Stimulated activated naive CD8-positive, alpha-beta T cell treated with anti-CD3 and anti-CD28 coated beads, Interleukin-15, amount 100 ng/mL, for 72 hours (primary cell): ENCODE measurements at places on chromosomes 11 and 22.

DNA sequence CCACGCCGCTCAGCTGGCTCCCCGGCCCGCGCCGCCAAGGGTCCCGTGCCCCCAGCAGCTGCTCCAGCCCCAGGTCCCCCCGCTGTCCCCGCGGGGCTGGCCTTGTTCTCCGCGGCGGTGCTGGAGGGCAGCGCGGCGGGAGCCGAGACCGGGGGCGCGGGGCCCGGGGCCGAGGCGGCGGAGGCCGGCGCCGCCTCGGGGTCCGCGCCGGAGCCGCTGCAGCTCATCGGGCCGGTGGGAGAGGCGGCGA is 128 bp downstream of the TAF10 start:
- no peak for DNase-seq

GRCh38 chr11:71238285-71238875 is 14.0 kb downstream of the SHANK2 start:
- DNase-seq: no peak

GRCh38 chr11:102842930-102843329 is 479 bp downstream of the MMP3 start:
- no peak for DNase-seq

DNA sequence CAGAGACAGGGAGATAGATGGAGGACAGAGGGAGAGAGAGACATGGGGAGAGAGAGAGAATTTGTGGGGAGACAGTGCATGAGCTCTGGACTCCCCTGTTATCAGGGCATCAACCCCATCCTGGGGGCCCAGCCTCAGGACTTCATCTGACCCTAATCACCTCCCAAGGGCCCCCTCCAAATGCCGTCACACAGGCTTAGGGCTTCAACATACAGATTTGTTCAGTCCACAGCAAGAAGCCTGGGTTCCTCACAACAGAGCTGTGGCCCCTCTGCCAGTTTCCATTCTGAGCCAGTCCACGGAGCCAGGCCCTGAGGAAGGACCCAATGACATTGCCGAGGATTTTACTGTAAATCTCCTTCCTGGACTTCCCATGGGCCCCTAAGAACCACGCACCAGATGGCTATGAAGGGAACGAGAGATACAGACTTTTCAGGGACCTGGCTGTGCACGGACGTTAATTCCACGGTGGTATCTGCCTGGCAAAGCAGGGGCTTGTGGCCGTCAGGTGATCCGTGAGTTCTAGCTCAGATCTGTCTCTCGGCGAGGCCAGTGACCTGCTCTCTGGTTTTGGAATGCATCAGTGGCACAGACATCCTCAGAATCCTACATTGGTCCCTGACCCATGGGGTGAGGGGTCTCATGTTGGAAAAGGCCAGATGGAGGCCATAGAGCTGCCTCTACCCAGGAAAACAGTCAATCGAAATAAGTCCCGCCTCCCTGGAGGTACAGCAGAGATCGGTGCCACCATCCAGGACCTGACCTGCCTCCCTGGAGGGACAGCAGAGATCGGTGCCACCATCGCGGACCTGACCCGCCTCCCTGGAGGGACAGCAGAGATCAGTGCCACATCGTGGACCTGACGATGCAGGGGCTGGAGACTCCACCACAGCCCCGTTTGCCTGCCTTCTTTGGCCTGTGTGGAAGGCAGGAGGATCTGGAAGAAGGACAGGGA is 8.7 kb upstream of the B4GALNT4 start:
- no peak for DNase-seq

GRCh38 chr11:1877211-1878136 is 14.2 kb downstream of the PRR33 start:
- DNase-seq: no peak

DNA sequence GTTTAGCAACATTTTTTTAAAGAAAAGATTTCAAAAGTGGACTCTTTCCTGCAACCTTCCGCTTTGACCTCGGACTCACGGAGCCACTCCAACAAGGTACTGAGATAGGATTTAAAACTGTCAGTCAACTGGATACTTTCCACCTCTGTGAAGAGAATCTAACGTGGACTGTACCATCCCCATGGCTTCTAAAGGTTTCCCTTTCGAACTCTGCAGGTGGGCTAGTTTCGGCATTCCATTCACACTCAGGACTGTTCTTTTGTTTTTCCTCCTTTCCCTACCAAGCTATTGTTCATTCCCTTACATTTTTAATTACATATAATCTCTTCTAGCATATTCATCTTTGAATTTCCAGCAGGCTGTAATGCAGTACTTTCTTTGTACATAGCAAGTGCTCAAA is 88.5 kb upstream of the AKIP1 start:
- no peak for DNase-seq

DNA sequence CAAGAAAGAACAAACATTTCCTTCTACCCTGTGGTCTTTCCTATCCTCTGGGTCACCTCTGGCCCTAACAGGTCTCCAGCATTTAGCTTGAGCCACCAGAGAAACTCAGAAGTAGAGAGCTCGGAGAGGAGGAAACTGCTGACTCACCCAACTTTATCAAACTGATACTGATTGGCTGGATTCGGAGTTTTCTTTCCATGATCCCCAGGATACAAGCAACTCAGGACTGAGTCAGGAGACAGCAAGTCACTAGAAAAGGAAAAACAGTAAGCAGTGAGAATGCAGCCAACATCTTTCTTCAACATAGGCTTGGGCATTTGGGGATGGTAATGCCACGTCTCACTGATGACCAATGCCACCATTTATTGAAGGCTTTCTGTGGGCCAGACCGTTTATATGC is 32.7 kb downstream of the THOC5 start:
- no peak for DNase-seq

GRCh38 chr11:104764710-104765045 is 133.6 kb downstream of the CASP12 start:
- DNase-seq: no peak

- DNase-seq: no peak
Observed at GRCh38 chr11:120658071-120658423, 146.5 kb downstream of the GRIK4 start.

- no peak for DNase-seq
Observed at GRCh38 chr11:104594228-104594958, 303.9 kb downstream of the CASP12 start.

- DNase-seq: peak; percentile 28
Observed at GRCh38 chr11:66467756-66468155, 1.1 kb downstream of the PELI3 start.

- DNase-seq: no peak
Observed at GRCh38 chr11:1970956-1971355, 23.8 kb downstream of the MRPL23 start.

DNA sequence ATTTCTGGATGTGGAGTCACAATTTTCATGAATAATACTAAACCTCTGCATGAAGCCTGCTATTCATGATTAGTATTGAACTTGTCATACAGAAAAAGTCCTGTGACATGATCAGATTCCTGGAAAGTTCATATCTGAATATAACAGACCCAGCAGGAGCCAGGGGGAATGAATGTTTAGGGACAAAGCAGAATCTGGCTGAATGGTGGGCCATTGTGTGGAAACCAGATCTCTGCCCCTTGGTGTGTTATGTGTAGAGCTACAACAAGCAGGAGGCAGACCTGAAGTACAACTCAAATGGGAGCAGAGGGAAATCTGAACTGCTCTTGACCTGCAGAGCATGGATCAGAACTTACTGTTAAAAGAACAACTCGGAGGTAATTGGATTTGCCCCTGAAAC is 30.3 kb downstream of the KREMEN1 start:
- no peak for DNase-seq

GRCh38 chr22:46418827-46419226 is 83.3 kb downstream of the TRMU start:
- no peak for DNase-seq

DNA sequence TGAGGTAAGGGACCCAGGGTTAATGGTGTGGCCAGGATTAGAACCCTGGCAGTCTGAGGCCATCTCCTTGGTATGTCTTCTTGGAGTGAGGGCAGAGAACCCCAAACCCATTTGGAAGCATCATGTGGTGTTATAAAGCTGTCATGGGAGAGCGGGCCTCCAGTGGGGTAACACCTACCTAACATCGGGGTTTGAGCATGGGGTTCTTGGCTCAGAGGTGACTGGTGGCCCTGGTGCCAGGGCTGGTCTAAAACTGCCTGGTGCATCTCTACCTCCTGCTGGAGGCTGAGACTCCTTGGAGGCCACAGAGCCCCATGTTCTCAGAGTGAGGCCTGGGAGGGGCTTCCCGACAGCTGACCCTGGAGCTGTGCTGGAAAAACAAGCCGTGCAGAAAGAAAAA is 4.5 kb downstream of the PRDM11 start:
- DNase-seq: no peak

- DNase-seq: no peak
Observed at GRCh38 chr11:93844568-93844967, 5.8 kb downstream of the VSTM5 start.

GRCh38 chr11:66479394-66480116 is 679 bp upstream of the DPP3 start:
- DNase-seq: peak; percentile 24

DNA sequence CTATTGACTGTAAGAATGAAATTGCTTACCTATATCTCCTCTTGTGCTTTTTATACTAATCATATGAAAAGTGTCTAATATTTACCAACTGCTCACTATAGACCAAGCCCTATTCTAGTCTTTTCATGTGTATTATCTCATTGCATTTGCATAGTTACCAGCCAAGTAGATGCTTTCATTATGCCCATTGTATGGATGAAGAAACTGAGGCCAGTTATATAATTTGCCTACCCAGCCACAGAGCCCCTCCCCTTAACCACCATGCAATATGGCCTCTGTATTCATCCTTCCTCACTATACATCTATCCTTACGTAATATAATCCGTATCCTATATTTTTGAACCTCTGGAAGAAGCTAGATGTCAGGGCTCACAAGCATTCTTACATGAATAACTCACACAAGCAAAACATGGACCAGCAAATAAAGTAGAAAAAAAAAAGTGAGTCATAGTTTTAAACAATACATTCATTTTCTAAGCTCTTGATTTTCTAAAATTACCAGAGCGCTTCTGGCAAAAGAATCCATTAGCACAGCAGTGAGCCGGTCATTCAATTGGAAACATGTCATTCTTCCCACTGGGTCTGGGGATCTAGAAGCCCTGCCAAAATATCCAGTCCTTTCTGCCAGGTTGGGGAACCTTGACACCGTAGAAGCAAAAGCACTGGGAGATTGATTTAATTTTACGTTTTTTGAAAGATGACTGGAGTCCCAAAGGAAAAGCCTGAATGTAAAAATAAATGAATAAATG is 80.0 kb downstream of the C11orf91 start:
- no peak for DNase-seq

DNA sequence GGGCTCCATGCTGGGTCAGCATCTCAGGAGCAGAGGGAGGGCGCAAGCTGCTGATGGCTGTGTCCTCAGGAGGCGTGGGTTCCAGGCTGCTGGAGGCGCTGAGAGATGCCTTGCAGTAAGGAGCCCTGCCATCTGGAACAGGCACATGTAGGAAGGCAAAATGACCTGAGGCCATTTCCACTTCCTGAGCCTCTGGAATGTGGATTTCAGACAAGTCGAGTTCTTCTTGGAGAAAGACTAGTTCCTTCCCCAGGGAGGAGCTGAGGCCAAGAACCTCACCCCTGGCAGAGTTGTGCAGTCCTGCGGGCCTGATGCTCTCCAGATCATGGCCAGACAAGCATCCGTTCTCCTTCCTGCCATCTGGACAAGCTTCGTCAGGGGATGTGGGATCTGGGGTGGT is 19.3 kb downstream of the HPS4 start:
- DNase-seq: no peak

DNA sequence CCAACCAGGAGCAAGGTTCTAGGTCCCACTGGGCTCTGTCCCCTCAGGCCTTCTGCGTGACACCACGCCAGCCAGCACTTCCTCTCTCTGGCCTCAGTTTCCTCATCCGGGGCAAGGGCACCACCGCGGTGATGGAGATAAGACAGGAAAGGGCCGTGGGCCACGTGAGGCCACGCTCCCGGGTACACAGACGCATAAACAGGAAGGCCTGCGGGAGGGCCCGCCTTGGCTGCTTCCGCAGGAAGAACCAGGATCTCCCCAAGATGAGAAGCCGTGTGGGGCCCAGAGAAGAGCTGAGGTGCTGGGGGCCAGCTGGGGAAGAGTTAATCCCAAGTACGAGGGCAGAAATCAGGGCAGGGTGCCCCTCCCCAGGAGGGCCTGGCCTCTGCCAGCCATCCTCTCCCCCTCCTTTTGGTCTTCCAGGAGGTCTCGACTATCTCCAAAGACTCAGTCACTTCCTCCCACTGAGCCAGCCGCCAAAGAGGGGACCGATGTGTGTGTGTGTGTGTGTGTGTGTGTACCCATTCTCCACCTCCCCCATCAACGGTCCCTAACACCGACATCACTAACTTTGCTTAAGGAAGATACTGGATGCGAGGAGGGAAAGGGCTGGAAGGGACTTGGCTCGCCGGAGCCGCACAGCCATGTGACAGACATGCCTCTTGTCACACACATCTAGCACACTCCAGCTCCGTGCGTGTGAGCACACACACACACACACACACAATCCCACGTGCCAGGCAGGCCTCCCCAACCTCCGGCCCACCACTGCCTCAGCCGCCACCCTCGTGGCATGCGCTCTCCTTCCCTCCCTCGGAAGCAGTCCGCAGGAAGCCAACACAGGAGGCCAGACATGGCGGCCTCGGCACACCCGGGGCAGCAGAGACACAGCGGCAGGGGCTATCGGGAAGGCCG is 1.4 kb downstream of the MFNG start:
- DNase-seq: peak; percentile 84

- DNase-seq: no peak
Observed at GRCh38 chr22:22895776-22896445, 8.3 kb downstream of the IGLL5 start.

DNA sequence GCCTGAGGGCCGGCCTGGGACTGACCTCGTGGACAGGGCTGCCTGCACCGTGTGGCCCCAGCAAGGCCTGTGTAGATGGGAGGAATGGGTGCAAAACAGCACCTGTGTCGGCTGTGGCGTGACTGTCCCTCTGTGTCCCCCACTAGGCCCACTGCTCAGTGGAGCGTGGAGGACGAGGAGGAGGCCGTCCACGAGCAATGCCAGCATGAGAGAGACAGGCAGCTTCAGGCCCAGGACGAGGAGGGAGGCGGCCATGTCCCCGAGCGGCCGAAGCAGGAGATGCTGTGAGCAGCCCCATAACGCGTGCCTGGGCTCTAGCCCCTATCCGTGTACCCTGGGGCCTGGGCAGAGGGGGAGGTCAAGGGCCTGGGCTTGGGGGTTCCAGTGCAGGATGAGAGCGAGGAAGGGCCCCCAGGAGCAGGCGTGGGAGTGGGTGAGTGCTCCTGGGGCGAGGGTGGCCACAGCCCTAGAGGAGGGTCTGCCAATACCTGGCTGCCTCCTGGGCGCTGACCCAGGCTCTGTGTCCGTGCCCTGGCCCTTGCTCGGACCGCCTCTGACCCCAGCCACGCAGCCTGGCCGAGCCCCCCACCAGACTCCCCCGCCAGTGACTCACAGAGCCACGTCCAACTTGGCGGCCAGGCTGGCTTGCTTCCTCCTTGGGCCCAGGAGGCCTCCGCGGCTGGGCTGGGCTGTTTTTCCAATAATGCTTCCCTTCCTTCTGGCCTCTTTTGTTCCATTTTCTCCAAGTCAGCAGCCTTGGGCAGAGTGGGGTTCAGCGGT is 11.6 kb downstream of the PRR33 start:
- DNase-seq: no peak

GRCh38 chr11:8459711-8460399 is 134.2 kb downstream of the STK33 start:
- no peak for DNase-seq

GRCh38 chr11:57896361-57897145 is 127.1 kb upstream of the OR9Q1 start:
- DNase-seq: no peak

GRCh38 chr11:9274499-9275258 is 9.5 kb upstream of the DENND5A start:
- DNase-seq: no peak
